ENCODE measurements at places on chromosomes 11 and 22. TPM values are rescaled to one million over a fixed set of nuclear protein-coding genes. Genes with fewer than 3 reads are reported as not detected.

DNA sequence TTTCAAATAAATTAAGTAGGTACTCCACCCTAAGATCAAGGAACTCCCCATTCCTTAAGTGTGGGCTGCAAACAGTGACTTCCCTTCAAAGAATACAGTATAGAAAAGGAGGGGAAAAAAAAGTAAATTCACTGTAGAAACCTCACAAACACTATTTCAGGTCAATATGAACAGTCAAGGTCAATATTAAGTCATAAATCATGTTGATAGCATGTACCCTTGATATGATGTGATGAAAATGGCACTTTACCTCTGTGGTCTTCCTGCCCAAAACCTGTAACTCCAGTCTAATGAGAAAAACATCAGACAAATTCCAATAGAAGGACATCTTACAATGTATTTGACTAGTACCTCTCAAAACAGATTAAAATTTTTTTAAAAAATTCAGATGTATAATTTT lies 8.2 kb downstream of the CKAP5 start:
- no peak for DNase-seq

DNA sequence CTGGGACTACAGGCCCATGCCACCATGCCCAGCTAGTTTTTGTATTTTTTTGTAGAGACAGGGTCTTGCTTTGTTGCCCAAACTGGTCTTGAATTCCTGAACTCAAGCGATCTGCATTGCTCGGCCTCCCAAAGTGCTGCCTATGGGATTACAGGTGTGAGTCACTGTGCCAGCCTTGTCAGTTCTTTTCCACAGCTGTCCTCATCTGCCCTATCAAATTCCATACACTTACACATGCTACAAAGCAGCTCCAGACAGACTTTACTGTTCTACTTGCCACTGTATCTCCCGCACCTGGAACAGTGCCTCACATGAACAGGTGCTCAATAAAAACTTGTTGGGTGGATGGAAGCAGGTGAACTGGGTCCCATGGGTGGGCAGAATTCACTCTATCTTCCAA lies 8.2 kb downstream of the STX5 start:
- DNase-seq: no peak

Gene ADORA2A
- total RNA-seq: not detected

Gene HSPA8
- total RNA-seq: 3,716 TPM

DNA sequence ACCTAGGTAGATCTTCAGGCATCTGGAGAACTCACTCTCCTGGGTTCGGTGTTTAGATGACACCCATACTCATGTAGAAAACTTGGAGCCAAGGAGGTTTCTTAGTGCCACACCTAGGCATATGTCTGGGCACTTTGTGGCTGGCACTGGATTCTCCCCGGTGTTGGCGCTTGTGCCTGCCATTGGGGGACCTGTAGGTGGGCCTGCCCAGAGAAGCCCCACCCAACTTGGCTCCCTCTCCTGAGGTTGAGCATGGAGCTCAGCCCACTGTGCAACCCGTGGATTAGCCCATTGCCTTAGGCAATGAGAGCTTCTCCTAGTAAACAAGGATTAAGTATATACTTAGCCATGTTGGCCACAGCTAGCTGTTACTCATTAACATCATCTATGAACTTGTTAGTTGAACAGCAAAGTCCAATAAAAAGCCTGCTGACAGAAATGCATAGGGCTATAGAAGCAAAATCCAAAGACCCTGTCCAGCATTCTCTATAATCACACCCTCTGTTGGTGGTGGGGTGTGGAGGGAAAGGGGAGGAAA lies 335.5 kb upstream of the CHORDC1 start:
- no peak for DNase-seq

DNA sequence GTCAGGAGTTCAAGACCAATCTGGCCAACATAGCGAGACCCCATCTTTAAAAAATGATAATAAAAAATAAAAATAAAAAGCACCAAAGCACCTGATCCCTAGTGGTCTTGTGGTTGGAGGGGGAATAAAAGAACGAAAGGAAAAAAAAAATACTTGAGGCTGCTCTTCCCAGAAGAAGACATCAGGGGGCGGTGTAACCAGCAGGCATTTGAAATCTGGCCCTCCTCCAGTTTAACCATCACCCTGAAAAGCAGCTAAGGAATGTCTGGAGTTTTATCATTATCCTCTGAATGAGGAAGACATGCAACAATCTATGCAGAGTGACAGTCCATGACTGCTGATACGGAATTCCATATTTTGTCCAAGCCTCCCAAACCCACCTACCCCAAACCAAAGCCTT lies 5.6 kb upstream of the KCTD17 start:
- peak; percentile 9 for DNase-seq

Gene OR52I1
- not detected for total RNA-seq

GRCh38 chr22:23913306-23913660 lies 19.1 kb downstream of the MIF start:
- no peak for DNase-seq

Gene UPK3A
- total RNA-seq: not detected

DNA sequence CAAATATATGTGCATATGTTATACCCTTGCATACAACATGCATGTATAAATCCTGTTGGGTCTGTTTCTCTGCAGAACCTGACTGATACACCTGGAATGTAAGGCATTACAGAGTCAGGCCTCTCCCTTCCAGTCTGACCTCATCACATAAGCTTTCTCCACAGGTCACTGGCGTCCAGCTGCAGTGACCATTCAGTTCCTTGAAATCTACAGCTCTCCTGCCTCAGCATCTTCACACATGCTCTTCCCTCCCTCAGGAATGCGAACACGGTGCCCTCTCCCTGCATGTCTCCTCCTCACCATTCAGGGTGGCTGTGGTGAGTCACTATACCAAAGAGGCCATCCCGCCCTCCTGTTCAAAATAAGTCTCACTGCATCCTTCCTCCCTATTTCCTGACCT lies 657.8 kb upstream of the B3GAT1 start:
- DNase-seq: no peak

GRCh38 chr11:43868852-43869567 lies 11.6 kb upstream of the ALKBH3 start:
- peak; percentile 82 for DNase-seq

- DNase-seq: peak; percentile 41
Observed at GRCh38 chr11:129061492-129062230, 119.0 kb upstream of the TP53AIP1 start.

GRCh38 chr22:30822216-30823014 lies 127.7 kb downstream of the OSBP2 start:
- DNase-seq: no peak

GRCh38 chr11:18111005-18111404 lies 5.1 kb upstream of the SAAL1 start:
- DNase-seq: no peak

Gene PATE2
- not detected for total RNA-seq

- no peak for DNase-seq
Observed at GRCh38 chr22:23089010-23089409, 18.7 kb downstream of the GNAZ start.

Gene E2F8
- 4.0 TPM for total RNA-seq

DNA sequence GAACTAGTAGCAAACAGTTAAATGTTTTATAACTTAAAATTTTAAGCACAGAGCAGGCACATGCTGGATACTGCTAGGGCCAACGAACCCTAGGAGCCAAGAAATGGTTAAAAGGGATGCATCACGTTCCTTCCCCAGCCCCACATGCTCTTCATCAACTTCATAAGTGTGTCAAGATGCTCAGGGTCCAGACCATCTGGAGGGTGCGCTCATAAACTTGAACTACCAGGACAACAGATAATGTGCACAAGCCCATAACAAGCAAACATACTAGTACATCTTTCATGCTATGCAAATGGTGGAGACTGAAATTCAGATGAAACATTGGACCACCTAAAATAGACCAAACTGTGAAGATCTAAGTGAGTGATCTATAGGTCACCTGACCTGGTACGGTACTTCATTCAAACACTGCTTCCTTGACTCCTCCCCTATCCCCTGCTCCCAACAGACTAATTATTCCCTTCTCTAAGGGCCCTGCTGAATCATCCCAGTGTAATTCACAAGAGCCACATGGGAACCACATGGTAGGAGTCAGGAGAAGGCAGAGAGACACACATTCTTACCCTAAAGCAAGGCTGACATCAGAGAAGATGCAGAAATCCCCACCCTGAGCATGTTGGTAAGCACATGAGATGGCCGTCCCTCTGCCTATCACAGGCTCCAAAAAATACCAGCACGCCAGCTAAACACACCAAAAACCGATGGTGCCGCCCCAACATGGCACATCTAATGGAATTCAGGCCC lies 83.9 kb downstream of the ETS1 start:
- DNase-seq: peak; percentile 87

DNA sequence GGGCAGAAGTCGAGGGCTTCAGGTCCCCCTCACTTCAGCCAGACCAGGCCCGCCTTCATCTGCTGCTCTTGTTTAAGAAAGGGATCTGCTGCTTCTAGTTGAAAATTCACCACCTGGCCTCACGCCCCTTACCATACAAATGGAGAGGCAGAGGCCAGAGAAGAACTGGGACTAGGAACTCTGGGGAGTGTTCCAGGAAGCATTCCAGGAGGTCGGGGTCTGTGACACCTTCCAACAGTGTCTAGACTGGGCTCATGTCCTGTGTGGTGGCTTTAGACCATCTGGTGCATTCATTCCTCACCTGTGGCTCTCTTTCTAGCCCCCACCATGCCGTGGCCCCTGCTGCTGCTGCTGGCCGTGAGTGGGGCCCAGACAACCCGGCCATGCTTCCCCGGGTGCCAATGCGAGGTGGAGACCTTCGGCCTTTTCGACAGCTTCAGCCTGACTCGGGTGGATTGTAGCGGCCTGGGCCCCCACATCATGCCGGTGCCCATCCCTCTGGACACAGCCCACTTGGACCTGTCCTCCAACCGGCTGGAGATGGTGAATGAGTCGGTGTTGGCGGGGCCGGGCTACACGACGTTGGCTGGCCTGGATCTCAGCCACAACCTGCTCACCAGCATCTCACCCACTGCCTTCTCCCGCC lies 12.3 kb downstream of the TSKU start:
- no peak for DNase-seq

- no peak for DNase-seq
Observed at GRCh38 chr22:19622061-19622441, 92.3 kb upstream of the SEPTIN5 start.

GRCh38 chr22:44550711-44551491 lies 52.9 kb upstream of the RTL6 start:
- peak; percentile 92 for DNase-seq

- DNase-seq: peak; percentile 42
Observed at GRCh38 chr11:57527056-57527631, 3.4 kb downstream of the TIMM10 start.

Gene LMO2
- 1.4 TPM for total RNA-seq

GRCh38 chr11:71977743-71978418 lies 20.8 kb upstream of the IL18BP start:
- peak; percentile 42 for DNase-seq

Gene ATP5MG
- total RNA-seq: 59.3 TPM

Gene ALX4
- total RNA-seq: 2.9 TPM

- DNase-seq: no peak
Observed at GRCh38 chr11:130203766-130204702, 44.5 kb downstream of the ST14 start.

GRCh38 chr11:46426233-46426991 lies 34.8 kb upstream of the CHRM4 start:
- DNase-seq: no peak

DNA sequence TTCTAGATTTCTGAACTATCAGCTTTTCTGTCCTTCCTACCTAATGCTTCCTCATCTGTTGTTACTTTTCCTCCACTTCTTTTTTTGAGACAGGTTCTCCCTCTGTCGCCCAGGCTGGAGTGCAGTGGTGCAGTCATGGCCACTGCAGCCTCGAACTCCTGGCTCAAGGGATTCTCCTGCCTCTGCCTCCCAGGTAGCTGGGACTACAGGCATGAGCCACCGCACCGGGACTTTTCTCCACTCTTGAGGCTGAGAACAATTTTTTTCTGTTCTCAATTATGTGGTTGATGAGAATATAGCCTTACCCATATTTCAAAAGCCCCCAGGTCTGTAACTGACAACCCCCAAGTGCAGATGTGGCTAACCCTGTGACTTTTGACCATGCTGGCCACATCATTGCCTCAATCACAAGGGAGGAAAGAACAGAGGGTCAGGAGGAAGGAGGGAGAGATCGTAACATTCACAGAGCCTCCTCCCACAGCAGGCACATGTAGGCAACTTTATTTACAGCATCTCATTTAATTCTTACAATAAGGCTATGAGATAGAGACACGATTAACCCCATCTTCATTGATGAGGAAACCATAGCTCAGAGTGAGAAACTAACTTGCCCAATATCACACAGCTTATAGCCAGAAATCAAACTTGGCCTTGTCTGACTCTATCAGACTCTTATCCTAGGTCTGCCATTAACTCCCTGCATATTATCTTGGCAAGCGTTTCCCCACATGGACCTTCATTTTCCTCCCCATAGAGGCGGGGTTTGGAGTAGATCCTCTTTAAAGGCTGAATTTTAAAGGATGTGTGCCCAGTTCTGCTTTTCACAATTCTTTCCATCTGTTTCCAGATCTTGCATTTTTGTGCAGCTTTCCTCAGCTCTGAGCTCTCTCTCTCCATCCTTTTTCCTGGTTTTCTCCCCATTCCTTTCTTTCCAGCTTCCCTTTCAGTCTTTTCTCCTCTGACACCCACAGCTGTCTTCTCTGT lies 9.6 kb downstream of the POU2F3 start:
- no peak for DNase-seq

- no peak for DNase-seq
Observed at GRCh38 chr11:106072804-106073203, 4.3 kb downstream of the KBTBD3 start.

Gene P2RX6
- total RNA-seq: 2.0 TPM

DNA sequence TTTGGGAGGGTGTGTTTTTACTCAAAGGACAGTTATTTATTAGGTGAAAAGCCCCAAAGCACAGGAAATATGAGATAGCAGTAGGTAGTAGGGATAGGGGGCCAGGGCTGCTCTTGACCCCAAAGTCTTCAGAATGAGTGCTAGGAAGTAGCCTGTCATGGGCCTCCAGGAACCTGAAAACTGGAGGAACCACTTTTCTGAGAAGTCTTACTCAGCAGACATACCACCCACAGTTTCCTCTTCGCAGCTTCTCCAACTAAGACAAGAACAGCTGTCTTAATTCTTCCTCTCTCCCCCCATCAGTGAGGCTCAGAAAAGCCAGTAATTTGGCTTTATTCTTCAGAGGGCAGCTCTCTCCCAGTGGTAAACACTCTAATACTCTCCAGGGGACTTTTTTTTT lies 84.0 kb upstream of the CTSC start:
- no peak for DNase-seq

Gene TTC36
- 0.19 TPM for total RNA-seq

GRCh38 chr22:18156878-18157713 lies 7.1 kb downstream of the USP18 start:
- DNase-seq: peak; percentile 70

GRCh38 chr11:107272561-107272960 lies 185.1 kb downstream of the CWF19L2 start:
- DNase-seq: no peak

Gene RIMBP3C
- 0.31 TPM for total RNA-seq

- no peak for DNase-seq
Observed at GRCh38 chr22:33539202-33539901, 380.9 kb downstream of the LARGE1 start.

Gene TSSK2
- not detected for total RNA-seq

- no peak for DNase-seq
Observed at GRCh38 chr22:42379966-42380537, 52.2 kb downstream of the NFAM1 start.
